Activated naive CD4-positive, alpha-beta T cell (primary cell): ENCODE measurements at places on chromosomes 5 and 9.

- no peak for DNase-seq
Measured at GRCh38 chr5:174402222-174402812, 322.1 kb upstream of the MSX2 start.

- no peak for DNase-seq
Measured at GRCh38 chr5:145076040-145076439, 759.1 kb downstream of the PRELID2 start.

GRCh38 chr5:9865574-9865973 lies 235.4 kb upstream of the TAS2R1 start:
- DNase-seq = no peak

DNA sequence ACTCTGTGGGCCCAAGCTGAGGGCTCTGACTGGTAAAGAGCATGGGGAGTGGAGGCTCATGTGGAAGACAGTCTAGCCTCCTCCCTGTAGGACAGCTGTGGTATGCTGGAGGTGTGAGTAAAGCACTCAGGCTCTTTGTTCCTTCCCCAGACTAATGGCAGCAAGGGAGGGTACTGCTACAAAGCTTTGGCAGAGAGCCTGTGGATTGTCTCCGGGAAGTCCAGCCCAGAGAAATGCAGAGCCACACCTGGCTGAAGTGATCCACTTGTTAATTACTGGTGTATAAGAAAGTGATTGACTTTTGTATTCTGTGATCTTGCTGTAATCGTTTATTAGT lies 161.7 kb downstream of the OXCT1 start:
- DNase-seq = no peak

DNA sequence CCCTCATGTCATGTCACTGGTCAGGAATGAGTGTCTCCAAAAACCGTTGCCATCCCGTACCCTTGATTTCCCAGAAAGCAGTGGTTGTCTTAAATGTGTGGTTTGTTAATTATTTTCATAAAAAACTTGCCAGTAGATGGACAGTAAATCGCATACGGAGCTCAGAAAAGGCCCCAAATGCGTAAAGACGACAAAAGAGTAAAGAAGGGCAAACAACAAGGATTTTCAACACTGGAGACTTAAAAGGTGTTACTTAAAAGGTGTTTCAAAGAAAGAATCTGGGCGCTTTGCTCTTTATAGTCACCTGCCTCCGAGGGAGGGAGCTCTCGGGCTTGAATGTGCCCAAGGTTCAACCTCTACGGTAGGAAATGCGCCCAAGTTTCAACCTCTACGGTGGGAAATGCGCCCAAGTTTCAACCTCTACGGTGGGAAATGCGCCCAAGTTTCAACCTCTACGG lies 734 bp downstream of the KIF27 start:
- DNase-seq = no peak

GRCh38 chr9:1217076-1217475 lies 166.9 kb downstream of the DMRT2 start:
- DNase-seq = no peak
